Activated T-helper 1 cell treated with anti-CD3 and anti-CD28 coated beads, Interleukin-2, amount 50 U/mL, for 16 hours (primary cell): ENCODE measurements at places on chromosomes 3 and 15.

GRCh38 chr3:148158210-148158609, 539.5 kb upstream of the AGTR1 start:
- no peak for DNase-seq

GRCh38 chr3:159208050-159208449, 406.2 kb downstream of the MFSD1 start:
- DNase-seq, result no peak

DNA sequence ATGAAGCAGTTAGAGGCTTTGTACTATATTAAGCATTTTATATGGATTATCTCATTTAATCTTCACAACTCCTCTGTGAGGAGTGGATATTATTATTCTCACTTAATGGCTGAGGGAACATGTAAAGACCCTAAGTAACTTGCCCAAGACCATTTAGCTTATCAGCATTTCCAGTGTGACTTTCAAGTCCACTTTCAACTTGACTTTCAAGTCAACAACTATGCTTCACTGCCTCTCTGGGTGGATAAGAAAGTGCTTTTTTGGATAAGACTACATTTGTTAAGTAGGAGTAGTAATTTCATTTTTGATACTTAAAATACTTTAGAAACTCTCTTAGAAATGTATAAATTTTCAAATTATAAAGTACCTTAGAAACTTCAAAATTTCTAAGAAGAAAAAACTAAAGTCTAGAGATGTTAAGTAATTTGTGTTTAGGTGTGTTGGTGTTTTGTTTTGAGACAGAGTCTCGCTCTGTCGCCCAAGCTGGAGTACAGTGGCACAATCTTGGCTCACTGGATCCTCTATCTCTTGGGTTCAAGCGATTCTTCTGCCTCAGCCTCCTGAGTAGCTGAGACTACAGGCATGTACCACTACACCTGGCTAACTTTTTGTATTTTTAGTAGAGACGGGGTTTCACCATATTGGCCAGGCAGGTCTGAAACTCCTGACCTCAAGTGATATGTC, 71.8 kb downstream of the MINDY2 start:
- no peak for DNase-seq

DNA sequence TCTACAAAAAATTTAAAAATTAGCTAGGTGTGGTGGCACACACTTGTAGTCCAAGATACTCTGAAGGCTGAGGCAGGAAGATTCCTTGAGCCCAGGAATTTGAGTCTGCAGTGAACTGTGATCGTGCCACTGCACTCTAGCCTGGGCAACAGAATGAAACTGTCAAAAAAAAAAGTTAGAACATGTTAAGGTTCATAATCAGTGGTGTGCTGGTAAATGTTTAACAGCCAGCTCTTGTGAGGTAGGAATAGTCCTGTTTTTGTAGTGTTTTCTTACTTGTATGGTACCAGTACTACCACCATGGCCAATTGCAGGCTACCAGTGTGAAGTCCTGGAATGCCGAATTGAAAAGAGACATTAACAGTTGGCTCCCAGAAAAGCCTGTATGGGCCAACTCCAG, 50.7 kb downstream of the ATG7 start:
- no peak for DNase-seq

DNA sequence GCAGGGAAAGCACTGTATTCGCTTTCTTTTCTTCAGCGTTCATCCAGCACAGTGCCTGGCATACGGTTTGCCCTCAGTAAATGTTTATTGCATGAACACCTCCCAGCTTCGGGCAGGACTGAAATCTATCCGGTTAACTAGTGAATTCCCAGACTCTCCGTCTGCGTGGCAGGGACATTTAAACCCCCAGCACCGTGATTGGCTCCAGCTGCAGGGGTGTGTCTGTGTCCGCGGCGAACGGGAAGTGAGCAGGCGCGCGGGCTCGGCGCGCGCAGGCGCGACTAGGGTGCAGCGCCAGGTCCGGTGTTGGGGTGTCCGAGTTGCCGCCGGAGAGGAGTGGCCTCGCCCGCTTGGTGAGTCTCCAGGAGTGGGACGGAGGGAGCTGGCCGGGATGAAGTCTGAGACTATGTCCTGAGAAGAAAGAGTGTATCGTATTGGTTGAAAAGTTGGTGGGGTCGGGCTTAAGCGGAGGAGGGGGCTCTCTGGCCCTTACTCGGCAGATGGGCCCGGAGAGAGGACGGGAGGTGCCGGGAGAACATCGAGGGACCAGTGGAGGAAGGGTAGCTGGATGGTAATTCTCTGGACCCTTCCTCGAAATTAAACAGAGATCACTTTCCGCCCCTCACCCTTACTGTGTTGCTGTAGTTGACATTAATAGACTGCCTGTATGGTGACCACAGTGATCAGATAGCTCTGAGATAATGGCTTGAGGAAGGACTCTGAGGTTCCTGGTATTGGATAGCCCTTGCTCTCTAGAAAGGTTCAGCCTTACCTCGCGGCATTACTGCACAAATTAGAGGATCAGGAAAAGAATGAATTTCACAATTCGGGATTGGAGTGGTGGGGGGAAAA, at the start of gene SNAP23:
SNAP23 (plus strand) TSS at position 274 of the 852 bp plus-strand sequence. CDS start 16,213 bp downstream, outside the sequence.
- DNase-seq, result peak; percentile 66

DNA sequence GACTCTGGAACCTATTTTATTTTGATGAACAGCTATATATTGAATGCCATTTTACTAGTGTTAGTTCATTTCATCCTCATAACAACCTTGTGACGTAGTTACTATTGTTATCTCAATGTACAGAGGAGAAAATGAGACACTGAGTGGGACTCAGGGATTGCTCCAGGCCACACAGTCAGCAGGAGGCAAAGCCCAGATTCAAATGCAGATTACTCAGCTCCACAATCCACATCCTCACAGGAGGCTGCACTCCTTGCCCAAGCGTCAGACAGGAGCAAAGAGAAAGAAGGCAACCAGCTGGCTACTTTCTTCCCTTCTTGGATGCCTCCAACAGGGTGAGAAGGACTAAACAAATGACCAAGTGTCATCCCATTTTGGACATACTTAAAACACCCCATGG, 92.0 kb upstream of the CCDC54 start:
- DNase-seq, result no peak

DNA sequence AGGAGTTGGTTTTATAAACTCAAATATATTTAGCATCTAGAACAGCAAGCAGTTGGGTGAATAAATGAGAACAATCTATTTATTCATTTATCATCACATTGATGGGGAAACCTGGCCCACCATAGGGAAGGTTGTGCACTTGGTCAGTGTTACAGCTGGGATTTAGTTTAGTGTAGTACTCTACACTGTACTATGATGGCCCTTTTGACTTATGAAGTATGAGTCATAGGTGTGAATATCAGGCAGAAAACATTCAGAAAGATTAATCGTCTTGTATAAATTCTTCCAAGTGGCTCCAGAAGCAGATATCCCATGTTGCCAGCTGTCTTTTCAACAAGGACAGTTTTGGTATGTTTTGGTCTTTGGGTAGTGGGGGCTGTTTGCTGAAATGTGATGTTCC, 38.0 kb downstream of the BBS4 start:
- DNase-seq, result no peak

GRCh38 chr3:174322789-174323188, 536.3 kb upstream of the NAALADL2 start:
- DNase-seq, result no peak

GRCh38 chr3:192957441-192958021, 39.9 kb upstream of the MB21D2 start:
- no peak for DNase-seq

DNA sequence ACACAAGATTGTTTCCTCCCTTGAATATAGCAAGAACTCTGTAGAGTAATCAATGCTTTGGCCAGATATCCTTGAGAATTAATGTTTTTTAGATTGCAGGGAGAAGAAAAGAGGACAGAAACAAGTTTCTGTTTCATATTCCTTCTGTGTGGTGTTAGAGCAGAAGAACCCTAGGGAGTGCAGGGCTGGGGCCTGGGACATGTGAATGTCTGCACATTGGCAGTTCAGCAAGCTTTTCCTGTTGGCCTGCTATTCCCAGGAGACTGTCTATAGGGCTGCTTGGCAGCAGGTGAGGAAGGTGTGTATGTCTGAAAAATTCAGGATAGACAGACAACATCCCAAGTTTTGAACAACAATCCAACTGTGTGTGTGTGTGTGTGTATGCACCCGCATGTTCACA, 13.6 kb upstream of the CNBP start:
- DNase-seq, result no peak

- no peak for DNase-seq
Measured at GRCh38 chr3:175493301-175493700, 634.2 kb downstream of the NAALADL2 start.

GRCh38 chr3:14147617-14148016, 22.8 kb downstream of the TMEM43 start:
- no peak for DNase-seq

- DNase-seq, result no peak
Measured at GRCh38 chr15:42094512-42094963, at the start of gene PLA2G4D. TSS of gene PLA2G4D (minus strand) at chr15:42094562. CDS start at chr15:42094459, 103 bp downstream.

- DNase-seq, result no peak
Measured at GRCh38 chr15:68208636-68209240, 3.6 kb upstream of the CALML4 start.

DNA sequence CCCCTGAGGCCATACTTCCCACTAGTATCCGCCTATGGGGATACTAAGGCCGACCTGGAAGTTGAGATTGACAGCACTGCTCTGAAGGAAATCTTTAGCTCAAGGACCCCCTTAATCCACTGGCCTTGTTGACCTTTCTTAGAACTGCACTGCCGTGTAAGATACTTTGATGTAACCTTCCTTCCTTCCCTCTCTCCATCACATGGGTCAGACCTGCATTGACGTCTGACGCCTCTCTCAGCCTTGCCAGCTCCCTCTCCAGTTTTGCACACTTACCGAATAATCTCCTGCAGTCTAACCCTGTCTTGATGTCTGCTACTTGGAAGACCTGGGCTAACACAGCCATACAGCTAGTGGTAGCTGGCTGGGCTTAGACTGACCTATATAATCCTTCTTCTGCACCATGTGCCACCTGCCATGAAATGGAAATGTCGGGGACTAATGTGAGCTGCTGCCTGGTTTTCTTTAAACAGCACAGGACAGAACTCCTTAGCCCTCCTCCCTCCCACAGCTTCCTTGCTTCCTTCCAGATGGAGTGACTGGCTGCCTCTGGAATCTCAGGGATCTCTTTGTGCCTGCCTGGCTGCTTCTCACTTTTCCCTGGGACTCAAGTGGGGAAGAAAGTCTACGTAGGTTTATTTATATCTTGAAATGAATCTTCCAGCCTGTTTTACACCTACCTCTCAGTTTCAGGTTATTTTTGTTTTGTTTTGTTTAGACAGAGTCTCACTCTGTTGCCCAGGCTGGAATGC, 39.2 kb upstream of the HERC1 start:
- DNase-seq, result no peak

DNA sequence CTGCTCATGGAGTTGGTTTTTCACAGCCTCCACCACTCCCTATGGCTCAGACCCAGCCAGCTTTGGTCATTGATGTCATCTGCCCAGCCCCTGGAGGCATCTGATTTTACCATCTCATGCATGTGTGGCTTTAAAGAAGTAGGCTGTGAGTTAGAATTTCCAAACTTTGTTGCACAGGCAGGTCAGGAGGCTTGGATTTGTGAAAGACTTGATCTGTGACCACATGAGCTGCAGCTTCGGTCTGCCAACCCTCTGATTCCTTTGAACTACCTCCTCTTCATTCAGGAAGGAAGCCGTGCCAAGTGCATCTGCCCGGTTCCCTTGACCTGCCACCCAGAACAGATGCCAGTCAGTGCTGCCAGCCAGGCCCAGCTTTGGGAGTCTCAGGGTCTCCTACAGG, 9.2 kb downstream of the CTXND1 start:
- DNase-seq, result no peak

GRCh38 chr15:55661428-55661827, 73.3 kb upstream of the PYGO1 start:
- DNase-seq, result no peak
